ENCODE measurements at places on chromosomes 6 and 20. TPM values are rescaled to one million over a fixed set of nuclear protein-coding genes. Genes with fewer than 3 reads are reported as not detected.

YIPF3 gene
- 92.6 TPM for total RNA-seq

HLA-F gene
- total RNA-seq: 1.3 TPM

LGSN gene
- total RNA-seq: not detected

ANGPT4 gene
- not detected for total RNA-seq

GSTA1 gene
- not detected for total RNA-seq

NFATC2 gene
- total RNA-seq: under 0.01 TPM

RAB44 gene
- total RNA-seq: under 0.01 TPM

BMP6 gene
- 1.3 TPM for total RNA-seq

CPNE5 gene
- total RNA-seq: 0.15 TPM

SLC22A23 gene
- 4.7 TPM for total RNA-seq

IPCEF1 gene
- total RNA-seq: under 0.01 TPM

TRIM10 gene
- not detected for total RNA-seq

APOM gene
- 1.3 TPM for total RNA-seq

OLIG3 gene
- not detected for total RNA-seq

SLC22A7 gene
- total RNA-seq: not detected

BTN1A1 gene
- total RNA-seq: not detected

OSER1 gene
- total RNA-seq: 54.1 TPM

CEP85L gene
- 22.2 TPM for total RNA-seq
